ENCODE measurements at places on chromosomes 7 and 10. TPM values are rescaled to one million over a fixed set of nuclear protein-coding genes. Genes with fewer than 3 reads are reported as not detected.
A peak's percentile ranks its signal among the peaks of the same experiment; 100 is the strongest.

The HKDC1 gene
- total RNA-seq, result 39.6 TPM

The RBAK gene
- total RNA-seq, result 9.1 TPM

The AKR1C2 gene
- total RNA-seq, result 53.5 TPM

The COL13A1 gene
- total RNA-seq, result 0.68 TPM

The NPSR1 gene
- 9.7 TPM for total RNA-seq

The SFTPA1 gene
- total RNA-seq, result not detected

The PAPOLB gene
- 0.60 TPM for total RNA-seq

The CYP3A7 gene
- total RNA-seq, result 3.0 TPM

The SVIL gene
- 146 TPM for total RNA-seq

The EIF5AL1 gene
- total RNA-seq, result 0.27 TPM

The MMRN2 gene
- total RNA-seq, result 7.4 TPM

The FAM237B gene
- not detected for total RNA-seq

The VAX1 gene
- not detected for total RNA-seq

DNA sequence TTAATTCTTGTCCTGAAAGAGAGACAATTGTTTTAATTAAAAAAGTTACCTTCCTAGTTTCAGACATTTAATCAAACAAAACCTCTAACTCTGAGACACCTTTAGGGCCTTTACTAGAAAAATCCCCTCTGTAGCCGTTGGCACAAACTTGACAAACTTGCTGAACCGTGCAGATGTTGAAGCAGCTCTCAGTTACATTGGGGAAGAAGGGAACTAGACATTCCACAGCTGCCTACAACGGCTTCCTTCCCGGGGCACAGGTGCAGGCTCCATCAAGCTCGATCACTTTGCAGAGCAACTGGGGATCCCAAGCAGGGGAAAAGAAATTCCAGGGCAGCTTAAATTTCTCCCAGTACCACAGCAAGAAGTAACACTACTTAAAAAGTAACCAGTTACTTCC is 141.3 kb downstream of the SKAP2 start:
- H3K27me3 ChIP-seq, result no peaks in the 10 kb centered on the region
- no peaks in the 10 kb centered on the region for H3K36me3 ChIP-seq
- no peak overlapping the region for H3K27ac ChIP-seq
- no peak for DNase-seq

DNA sequence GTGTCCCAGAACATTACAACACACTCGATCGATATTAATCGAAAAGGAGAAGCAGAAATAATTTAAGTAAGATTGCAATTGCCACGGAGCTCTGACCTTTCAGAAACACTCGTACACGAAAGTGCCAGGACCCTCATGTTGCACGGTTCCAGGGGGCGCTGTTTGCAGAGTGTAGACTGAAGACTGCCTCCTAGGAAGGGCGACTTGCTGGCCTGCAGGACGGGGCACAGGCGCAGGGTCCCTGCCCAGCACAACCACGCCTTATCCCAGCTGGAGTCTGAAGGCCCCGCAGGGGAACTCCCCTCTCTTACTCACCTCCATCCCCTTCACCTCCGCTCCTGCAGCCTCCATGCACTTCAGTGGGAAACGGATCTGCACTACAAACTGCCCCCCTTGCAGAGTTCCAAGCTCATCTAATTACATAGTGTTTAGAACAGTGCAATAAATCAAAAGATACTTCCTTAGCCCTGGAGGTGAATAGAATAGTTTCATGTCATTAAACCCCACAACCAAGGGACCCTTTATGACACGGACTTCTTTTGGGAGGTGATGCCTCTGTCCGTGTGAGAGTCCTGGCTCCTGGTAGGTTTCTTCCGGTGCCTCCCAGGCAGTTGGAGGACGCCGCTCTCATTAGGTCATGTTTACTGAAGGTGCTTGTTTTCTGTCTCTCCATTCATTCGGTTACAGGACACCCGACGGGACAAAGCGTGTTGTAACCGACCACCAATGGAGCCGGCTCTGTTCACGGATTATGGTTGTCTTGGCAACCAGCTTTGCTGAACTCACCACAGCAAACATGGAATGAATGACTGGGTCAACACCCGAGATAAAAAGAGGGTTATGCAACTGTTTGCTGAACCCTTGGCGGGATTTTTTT is 262.2 kb downstream of the BAMBI start:
- DNase-seq, result peak; percentile 23
- H3K36me3 ChIP-seq, result no peaks in the 10 kb centered on the region
- H3K27ac ChIP-seq, result no peak overlapping the region
- no peaks in the 10 kb centered on the region for H3K27me3 ChIP-seq
- no peaks in the 10 kb centered on the region for H3K4me1 ChIP-seq

DNA sequence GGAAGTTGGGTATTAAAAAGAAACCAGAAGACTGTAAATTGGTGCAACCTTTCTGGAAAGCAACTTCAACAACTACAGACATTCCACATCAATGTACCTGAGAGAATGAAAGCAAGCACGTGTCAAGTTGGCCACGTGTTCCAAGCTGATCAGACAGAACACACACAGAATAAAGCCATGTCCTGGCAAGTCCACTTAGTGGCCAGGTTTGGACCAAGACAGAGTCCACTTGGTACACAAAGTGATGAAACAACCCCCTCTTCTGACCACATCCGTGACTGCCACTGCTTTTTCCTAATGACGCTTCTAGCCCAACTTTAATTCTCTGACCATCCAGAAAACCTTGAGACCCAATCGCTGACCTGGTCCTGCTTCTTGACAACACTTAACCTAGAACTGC is 109.4 kb downstream of the ABLIM1 start:
- no peak overlapping the region for H3K27ac ChIP-seq
- H3K4me3 ChIP-seq, result no peak overlapping the region
- no peaks in the 10 kb centered on the region for H3K27me3 ChIP-seq
- DNase-seq, result peak; percentile 57
- peaks cover 8% of the 10 kb centered on the region for H3K4me1 ChIP-seq

- peak within 1 kb of the TSS; percentile 87 for H3K27ac ChIP-seq
- H3K4me3 ChIP-seq, result peak within 1 kb of the TSS; percentile 68
- H3K27me3 ChIP-seq, result no peaks in the 10 kb centered on the region
- peaks cover 30% of the 10 kb centered on the region for H3K36me3 ChIP-seq
- DNase-seq, result peak; percentile 93
- H3K4me1 ChIP-seq, result peaks cover 9% of the 10 kb centered on the region
Measured at GRCh38 chr7:99616359-99617191, at the start of gene ZSCAN25. TSS of gene ZSCAN25 (plus strand) at chr7:99616946. CDS start at chr7:99619607, 2,661 bp downstream.

- no peaks in the 10 kb centered on the region for H3K36me3 ChIP-seq
- H3K27ac ChIP-seq, result peak overlapping the region; percentile 72
- peaks cover 30% of the 10 kb centered on the region for H3K4me1 ChIP-seq
- peak overlapping the region; percentile 68 for H3K4me3 ChIP-seq
- peak; percentile 48 for DNase-seq
Measured at GRCh38 chr7:127251465-127252376, 1.0 kb downstream of the GRM8 start.

DNA sequence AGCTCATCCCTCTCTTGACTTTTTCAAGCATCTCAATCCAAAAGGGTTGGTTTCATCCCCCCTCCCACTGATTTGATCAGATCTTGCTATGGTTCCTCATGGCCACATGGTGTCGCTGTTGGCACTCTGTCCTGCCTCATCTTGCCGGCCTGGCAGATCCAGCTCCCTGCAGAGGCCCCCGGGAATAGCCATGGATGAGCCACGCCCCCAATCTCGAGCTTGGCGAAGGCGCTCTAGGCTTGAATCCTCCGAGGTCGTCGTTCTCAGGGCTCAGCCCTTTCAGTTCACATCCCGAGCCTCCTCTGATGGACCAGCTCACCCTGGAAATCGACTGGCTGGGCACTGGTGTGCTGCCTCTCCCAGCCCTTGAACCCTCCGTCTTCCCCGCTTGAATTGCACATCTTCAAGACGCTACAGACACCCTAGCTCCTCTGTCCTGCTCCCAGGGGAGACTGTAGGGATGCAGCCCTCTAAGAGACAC is 628.7 kb downstream of the TYW1 start:
- H3K4me3 ChIP-seq, result no peak overlapping the region
- peak; percentile 50 for DNase-seq
- no peaks in the 10 kb centered on the region for H3K27me3 ChIP-seq
- H3K27ac ChIP-seq, result no peak overlapping the region
- peaks cover 4% of the 10 kb centered on the region for H3K4me1 ChIP-seq

DNA sequence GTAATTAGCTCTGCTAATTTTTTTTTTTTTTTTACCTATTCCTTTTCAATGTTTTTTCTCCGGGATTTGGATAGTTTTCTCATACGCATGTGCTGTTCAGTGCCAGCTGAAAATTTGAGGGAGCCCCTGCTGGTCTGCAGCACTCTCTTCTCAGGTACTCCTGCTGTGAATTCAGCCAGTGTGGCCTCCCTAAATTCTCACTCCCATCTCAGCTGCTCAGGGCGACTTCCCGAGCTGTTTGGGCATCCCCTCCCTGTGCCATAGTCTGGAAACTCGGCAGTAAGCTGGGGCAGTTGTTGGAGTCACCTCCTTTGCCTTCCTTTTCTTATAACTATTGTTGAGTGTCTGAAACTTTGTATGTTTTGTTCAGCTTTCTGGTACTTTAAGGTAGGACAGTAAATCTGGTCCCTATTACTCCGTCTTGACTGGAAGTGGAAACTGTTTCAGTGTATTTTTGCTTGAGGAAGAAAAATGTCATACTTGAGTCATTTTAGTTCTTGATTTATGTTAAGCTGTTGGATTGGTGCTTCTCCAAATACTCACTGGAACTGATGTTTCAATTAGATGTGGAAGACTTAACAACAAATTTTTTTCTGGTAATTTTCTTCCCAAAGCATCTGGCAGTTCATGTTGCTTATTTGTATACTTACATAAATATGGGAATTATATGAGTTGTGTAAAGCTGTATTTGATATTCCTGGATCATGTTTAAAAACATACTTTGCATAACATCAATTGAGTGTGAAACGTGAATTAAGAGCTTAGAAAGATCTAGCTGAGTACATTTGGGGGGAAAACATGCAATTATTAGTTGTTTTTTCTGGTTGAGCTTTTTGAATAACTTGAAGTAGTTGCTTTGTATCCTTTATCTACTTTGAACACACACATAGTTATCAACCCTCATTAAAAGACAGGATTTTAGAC is 33.7 kb downstream of the MINPP1 start:
- H3K4me1 ChIP-seq, result no peaks in the 10 kb centered on the region
- DNase-seq, result no peak
- H3K36me3 ChIP-seq, result peaks cover 12% of the 10 kb centered on the region
- H3K27ac ChIP-seq, result no peak overlapping the region
- H3K27me3 ChIP-seq, result no peaks in the 10 kb centered on the region

GRCh38 chr10:3237530-3237929 is 64.9 kb upstream of the PITRM1 start:
- H3K27ac ChIP-seq, result no peak overlapping the region
- no peaks in the 10 kb centered on the region for H3K36me3 ChIP-seq
- no peak overlapping the region for H3K4me3 ChIP-seq

- H3K4me3 ChIP-seq, result no peak overlapping the region
- H3K27me3 ChIP-seq, result no peaks in the 10 kb centered on the region
Measured at GRCh38 chr7:94149789-94150545, 145.8 kb upstream of the BET1 start.

- H3K36me3 ChIP-seq, result no peaks in the 10 kb centered on the region
- H3K4me1 ChIP-seq, result no peaks in the 10 kb centered on the region
- DNase-seq, result no peak
- no peak overlapping the region for H3K4me3 ChIP-seq
- no peaks in the 10 kb centered on the region for H3K27me3 ChIP-seq
- no peak overlapping the region for H3K27ac ChIP-seq
Measured at GRCh38 chr7:108659261-108659660, 89.6 kb downstream of the DNAJB9 start.

DNA sequence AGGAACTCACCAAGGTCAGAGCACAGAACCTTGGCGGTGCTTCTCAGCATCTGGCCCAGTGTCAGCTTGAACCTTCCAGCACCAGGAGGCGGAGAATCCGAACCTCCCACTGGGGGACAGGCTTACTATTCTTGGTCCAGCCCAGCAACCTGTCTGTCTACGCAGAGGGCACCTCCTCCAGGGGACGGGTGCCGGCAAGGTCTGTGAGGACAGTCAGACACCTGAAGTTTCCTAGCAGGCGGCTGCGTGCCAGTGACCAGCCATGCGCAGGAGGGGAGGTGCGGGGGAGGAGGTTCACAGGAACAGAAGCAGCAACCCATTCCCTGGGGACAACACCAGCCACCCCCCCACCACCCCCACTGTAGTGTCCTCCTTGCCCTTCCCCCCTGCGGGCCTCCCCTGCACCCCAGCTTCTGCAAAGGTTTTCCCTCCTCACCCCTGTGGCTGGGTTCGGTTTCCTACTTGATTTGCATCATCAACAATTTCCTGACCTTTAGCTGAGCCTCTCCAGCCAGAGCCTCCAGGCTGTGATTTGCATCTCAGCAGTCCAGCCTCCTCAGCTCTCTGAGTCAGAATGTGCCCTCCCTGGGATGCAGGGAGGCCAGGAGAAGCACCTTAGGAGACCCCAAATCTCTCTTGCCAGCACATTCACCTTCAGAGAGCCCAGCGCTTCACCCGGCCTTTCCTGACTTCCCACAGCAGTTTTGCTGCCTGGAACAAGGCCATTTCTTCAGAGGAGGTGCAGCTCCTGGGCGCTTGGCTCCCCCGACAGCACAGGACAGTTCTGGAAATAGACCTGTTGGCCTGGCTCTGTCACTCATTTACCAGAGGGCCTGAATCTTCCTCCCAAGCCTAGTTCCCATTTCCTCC is 107.5 kb upstream of the NPS start:
- DNase-seq, result peak; percentile 44
- no peaks in the 10 kb centered on the region for H3K27me3 ChIP-seq
- H3K36me3 ChIP-seq, result peaks cover 5% of the 10 kb centered on the region
- no peak overlapping the region for H3K27ac ChIP-seq
- no peaks in the 10 kb centered on the region for H3K4me1 ChIP-seq

- H3K4me1 ChIP-seq, result no peaks in the 10 kb centered on the region
- no peak overlapping the region for H3K27ac ChIP-seq
- H3K27me3 ChIP-seq, result no peaks in the 10 kb centered on the region
- H3K36me3 ChIP-seq, result no peaks in the 10 kb centered on the region
Measured at GRCh38 chr7:115613836-115614235, 416.7 kb downstream of the TFEC start.

GRCh38 chr7:70321016-70321590 is 722.8 kb downstream of the AUTS2 start:
- no peaks in the 10 kb centered on the region for H3K4me1 ChIP-seq
- H3K36me3 ChIP-seq, result no peaks in the 10 kb centered on the region
- H3K27me3 ChIP-seq, result no peaks in the 10 kb centered on the region
- DNase-seq, result no peak
- H3K27ac ChIP-seq, result no peak overlapping the region

GRCh38 chr10:129415215-129416140 is 51.6 kb upstream of the MGMT start:
- H3K27me3 ChIP-seq, result no peaks in the 10 kb centered on the region
- no peaks in the 10 kb centered on the region for H3K36me3 ChIP-seq
- H3K4me3 ChIP-seq, result no peak overlapping the region
- H3K4me1 ChIP-seq, result no peaks in the 10 kb centered on the region
- DNase-seq, result no peak
- H3K27ac ChIP-seq, result no peak overlapping the region

All from transverse colon (tissue), 4 donors.